Activated T-cell treated with anti-CD3 and anti-CD28 coated beads for 48 hours (primary cell): ENCODE measurements at places on chromosomes 1 and 21.

DNA sequence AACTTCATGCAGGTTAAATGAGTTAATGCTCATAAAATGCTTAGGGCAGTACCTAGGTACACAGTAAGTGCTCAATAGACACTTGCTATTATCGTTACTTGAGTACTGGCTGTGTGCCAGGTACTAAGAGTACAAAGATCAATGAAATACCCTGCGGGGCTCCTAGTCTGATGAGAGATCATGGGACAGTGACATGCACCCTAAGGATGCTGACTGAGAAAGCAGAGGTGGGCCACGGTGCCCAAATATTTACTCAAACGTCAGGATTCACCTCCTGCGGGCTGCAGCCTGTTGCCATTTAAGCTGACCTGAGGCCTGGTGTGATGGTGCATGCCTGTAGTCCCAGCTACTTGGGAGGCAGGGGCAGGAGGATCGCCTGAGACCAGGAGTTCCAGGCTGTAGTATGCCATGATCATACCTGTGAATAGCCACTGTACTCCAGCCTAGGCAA, 19.8 kb upstream of the LUZP1 start:
- DNase-seq: no peak

DNA sequence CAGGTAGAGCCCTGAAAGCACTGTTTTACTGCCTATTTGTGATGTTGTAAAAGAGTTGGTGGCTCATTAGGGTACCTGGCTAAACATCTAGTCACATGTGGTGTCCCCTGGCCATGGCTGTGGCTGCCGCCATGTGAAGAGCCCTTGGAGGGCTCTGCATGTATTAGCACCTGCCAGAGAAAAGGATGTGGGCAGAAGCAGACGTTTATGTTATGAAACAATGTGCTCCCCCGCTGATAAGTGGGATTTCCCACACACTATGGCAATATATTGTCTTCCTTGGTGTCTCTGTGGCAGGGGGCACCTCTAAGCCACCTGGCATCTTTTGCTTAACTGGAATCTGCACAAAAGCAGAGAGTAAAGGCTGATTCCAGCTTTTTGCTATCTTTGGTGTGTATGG, 9.6 kb downstream of the TENT5C start:
- peak; percentile 9 for DNase-seq

GRCh38 chr1:3776231-3776961, 3.8 kb downstream of the SMIM1 start:
- DNase-seq: no peak

- no peak for DNase-seq
These were observed 2.4 kb upstream of the CEP350 start for GRCh38 chr1:179952186-179952585.

GRCh38 chr1:37868466-37868865, 9.1 kb upstream of the MTF1 start:
- no peak for DNase-seq

- DNase-seq: no peak
These were observed 24.4 kb downstream of the ELAPOR1 start for GRCh38 chr1:109138358-109138757.

DNA sequence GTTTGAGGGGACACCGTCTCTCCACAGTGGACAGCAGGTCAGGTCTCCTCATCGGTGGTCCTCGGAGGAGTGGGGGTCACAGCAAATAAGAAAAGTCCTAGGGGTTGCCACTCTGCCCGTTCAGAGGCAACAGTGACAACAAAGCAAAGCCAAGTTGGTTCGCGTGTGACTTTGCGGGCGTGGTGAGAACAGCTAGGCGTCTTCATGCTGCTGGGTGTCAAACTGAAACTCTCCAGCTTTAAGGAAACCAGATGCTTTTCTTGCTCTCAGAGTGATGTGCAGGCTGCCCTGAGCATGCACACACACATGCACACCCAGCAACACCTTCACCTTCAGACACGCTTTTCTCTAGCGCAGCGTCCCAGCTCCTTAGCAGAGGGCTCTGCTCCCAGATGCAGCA, 70.1 kb upstream of the ARHGEF16 start:
- no peak for DNase-seq

- no peak for DNase-seq
These were observed 39.6 kb upstream of the PIGC start for GRCh38 chr1:172483448-172483847.

GRCh38 chr1:34889705-34890104, 30.2 kb upstream of the SMIM12 start:
- DNase-seq: no peak

DNA sequence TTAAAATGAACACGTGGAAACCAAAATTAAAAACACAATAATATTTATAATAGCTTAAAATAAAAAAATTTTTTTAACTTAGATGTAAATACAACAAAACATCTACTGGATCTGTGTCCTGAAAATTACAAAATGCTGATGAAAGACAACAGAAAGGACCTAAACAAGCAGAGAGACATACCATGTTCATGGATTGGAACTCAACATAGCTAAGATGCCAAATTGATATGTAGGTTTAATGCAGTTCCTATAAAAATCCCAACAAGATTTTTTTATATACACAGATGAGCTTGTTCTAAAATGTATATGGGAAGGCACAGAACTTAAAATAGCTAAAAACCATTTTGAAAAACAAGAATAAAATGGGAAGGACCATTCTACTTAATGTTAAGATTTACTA, 81.4 kb downstream of the TRIM11 start:
- DNase-seq: no peak

- DNase-seq: no peak
These were observed 381.1 kb upstream of the PKN2 start for GRCh38 chr1:88302843-88303486.

GRCh38 chr1:53327182-53327913, 522 bp downstream of the LRP8 start:
- peak; percentile 47 for DNase-seq

GRCh38 chr1:192927496-192927895, 118.7 kb downstream of the RGS2 start:
- DNase-seq: no peak

GRCh38 chr1:28195780-28196179, 19.3 kb upstream of the PTAFR start:
- no peak for DNase-seq

DNA sequence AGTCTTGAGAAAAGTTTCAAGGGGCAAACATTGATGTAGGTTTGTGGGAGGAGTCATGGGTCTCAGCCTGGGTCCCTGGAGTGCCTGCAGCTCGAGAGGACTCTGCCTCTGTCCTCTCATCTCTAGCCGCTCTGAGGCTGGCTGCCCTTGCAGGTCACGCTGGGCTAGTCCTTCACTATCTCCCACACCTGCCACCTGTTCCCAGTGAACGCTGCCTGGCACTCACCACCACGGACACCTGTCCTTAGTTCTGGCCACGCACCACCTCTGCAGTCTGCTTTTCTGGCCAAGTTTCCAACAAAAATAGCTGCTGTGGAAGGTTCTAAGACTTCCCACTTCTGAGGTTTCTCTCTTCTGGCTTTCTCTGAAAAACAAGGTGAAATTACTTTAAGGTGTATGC, 52.5 kb downstream of the SH3BGR start:
- DNase-seq: no peak

GRCh38 chr21:46171585-46171984, 12.7 kb downstream of the SPATC1L start:
- no peak for DNase-seq

DNA sequence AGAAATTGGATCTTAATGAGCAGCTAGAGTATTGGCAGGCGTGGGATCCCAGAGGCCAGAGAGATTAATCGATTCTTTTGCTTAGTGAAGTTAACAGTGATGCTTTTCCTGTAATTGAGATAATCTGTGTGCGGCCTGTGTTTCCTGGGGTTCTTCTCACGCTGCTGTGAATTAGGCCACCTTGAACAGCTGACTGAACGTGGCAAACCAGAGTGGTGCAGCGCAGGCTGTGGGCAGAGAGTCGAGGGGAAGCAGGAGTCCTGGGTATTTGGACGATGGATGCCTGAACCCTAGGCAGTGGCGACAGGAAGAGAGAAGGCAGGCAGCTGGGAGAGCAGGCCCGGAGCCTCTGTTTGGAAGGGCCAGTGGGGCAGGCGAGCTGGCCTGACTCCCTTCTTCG, 51.7 kb downstream of the RYR2 start:
- no peak for DNase-seq

DNA sequence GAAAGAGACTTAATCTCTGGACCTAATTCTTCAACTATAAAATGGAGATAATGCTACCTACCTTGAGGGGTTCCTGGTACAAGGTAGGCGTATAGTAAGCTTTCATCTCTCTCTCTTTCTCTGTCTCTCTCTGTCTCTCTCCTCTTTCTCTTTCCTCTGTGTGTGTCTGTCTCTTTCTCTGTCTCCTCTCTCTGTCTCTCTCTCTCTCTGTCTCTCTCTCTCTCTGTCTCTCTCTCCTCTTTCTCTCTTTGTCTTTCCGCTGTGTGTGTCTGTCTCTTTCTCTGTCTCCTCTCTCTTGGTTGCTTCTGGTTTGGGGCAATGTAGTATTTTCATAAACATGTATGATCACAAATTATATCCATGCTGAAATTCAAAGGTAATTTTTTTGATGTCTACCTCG, 76.1 kb upstream of the UBE2U start:
- DNase-seq: no peak

GRCh38 chr1:165063181-165063965, 293.1 kb downstream of the LMX1A start:
- no peak for DNase-seq

GRCh38 chr1:200351826-200352549, 57.8 kb downstream of the ZNF281 start:
- no peak for DNase-seq

DNA sequence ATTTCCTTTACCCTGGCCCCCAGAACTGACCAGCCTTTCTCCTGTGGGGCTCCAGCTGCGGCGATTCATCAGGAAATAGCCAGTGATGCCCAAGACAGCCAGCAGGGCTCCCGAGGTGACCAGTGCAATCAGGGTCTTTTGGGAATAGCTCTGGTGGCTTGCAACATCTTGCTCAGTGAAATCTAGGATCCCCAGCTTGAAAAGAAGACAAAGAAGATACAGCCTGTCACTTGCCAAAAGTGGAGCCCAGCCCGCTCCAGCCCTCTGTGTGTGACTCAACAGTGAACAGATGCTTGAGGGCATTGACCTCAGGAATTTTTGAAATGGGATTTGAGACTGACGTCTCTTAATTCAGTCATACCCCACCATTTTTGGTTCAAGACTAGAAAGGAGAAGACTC, 22.3 kb downstream of the CD34 start:
- DNase-seq: no peak

- no peak for DNase-seq
These were observed 44.4 kb downstream of the SH3GLB1 start for GRCh38 chr1:86748622-86749373.

GRCh38 chr1:19620786-19621185, 23.3 kb upstream of the NBL1 start:
- DNase-seq: no peak

DNA sequence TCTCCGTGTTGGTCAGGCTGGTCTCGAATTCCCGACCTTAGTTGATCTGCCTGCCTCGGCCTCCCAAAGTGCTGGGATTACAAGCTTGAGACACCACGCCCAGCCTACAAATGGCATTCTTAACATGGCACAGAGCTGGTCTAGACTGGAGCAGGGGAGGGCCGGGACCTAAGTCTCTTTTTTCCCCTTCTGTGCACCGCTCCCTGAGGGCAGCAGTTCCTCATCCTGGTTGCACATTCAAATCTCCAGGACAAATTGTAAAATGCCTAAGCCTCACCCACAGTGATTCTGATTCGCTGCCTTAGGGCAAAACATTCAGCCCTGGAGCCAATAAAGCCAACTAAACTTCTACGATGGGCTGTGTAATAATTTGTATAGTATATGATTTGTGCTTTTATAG, 10.1 kb upstream of the AVPR1B start:
- DNase-seq: no peak

GRCh38 chr1:159532922-159533321, 2.9 kb downstream of the OR10J5 start:
- DNase-seq: no peak

GRCh38 chr1:220032911-220033310, 13.4 kb downstream of the EPRS1 start:
- no peak for DNase-seq

DNA sequence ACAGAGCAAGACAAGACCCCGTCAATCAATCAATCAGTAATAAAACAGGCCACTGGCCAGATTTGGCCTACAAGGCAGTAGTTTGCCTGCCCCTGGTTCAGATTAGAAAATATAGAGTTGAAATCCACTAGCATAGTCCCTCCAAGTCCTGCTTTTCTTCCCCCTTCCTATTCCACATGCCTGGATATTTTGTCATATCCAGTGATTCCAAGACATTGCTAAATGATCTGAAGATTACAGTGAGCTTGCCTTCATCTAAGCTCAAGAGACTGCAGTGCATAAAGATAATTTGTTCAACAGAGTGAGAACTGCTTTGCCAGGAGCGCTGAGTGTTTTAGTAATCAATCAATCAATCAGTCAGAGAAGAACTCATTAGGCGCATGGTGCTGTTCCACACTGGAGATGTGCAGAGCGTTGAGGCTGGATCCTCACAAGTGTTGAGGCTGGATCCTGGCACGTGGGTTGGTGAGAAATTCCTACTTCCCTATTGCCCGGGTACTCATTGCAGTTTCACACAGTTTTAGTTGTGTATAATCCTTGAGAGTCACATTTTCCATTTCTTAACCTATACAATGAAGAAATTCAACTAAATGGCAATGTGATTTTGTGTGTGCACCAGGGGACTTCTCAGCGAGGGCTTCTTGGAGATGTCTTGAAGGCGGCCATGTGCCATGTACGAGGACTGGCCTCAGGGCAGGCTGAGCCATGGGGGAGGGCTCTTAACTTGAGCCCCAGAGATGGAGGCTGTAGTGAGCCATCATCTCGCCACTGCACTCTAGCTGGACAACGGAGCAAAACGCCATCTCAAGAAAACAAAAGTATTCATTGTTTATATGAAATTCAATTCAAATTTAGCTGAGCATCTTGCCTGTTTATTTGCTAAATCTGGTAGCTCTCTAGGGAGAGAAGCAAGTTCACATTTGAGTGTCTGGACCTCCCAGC, 76.3 kb downstream of the TOMM20 start:
- DNase-seq: no peak

DNA sequence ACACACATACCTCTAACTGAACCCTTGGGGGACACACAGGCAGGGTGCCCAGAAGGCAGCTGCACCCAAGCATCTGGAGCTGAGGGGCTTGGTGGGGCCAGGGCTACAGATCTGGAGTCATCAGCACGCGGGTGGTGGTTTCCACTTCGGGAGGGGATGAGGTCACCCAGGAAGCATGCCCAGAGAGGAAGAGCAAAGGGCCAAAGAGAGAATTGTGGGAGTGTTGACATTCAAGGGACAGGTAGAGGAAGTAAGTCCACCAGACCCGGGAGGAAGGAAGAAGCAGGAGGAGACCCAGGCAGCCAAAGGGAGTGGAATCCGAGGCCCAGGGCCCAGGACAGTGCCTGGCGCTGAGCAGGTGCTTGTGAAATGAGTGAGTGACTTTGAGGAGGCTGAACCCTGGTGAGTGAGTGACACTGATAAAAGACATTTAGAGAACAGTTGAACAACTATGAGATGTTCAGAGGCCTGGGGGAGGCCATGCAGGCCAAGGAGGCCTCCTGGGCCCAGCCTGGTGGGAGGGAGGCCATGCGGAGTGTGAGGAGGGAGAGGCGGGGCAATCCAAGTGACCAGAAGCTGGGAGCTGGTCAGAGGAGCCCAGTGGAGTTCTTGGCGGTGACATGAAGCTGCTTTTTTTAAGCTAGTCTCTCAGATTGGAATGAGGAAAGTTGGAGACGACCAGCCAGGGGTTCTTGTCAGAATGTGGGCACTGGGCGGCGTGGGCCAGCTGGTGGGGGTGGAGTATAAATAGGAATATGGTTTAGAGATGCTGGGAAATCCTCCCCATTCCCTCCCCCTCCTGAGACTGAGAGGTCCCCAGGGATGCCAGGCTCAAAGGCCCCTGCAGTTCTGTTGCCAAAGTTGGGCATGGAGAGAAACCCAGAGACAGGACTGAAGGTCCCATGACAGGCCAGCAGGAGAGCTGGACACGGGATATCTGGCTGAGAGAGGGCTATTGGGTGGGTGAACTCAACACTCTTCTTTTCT, 7.9 kb downstream of the CDK18 start:
- DNase-seq: no peak
